ENCODE measurements at places on chromosomes 13 and 19. TPM values are rescaled to one million over a fixed set of nuclear protein-coding genes. Genes with fewer than 3 reads are reported as not detected.

FPR1 gene
- not detected for total RNA-seq

DNA sequence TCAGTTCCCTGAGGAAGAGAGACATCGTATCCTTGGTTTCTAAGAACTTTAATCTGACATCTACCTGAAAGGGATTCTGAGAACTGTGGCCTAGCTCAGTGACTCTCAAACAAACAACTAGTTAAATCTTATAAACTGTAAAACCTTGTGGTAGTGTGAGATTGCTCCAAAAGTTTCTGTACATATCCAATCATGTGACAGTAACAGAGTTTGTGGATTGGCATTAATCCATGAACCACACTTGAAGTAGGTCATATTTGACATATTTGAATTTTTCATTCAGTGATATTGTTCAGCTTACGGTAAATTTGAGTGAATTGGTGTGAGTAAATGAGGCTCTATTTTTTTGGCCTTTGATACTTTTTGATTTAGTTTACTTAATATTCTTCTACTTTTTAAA is 15.0 kb downstream of the TDRD3 start:
- H3K4me3 ChIP-seq: no peak overlapping the region
- no peaks in the 10 kb centered on the region for H3K27me3 ChIP-seq
- H3K27ac ChIP-seq: no peak overlapping the region
- peaks cover 12% of the 10 kb centered on the region for H3K36me3 ChIP-seq
- no peak for DNase-seq
- H3K4me1 ChIP-seq: peaks cover 8% of the 10 kb centered on the region

GRCh38 chr19:3839941-3840340 is 28.9 kb downstream of the ZFR2 start:
- no peaks in the 10 kb centered on the region for H3K36me3 ChIP-seq
- DNase-seq: no peak
- H3K27ac ChIP-seq: no peak overlapping the region
- H3K4me3 ChIP-seq: no peak overlapping the region

- no peak overlapping the region for H3K4me3 ChIP-seq
- H3K4me1 ChIP-seq: peaks cover 4% of the 10 kb centered on the region
- H3K27ac ChIP-seq: no peak overlapping the region
- peaks cover 2% of the 10 kb centered on the region for H3K36me3 ChIP-seq
These were observed 740 bp downstream of the ELAVL3 start for GRCh38 chr19:11479898-11480714.

- no peaks in the 10 kb centered on the region for H3K4me1 ChIP-seq
- no peak overlapping the region for H3K4me3 ChIP-seq
- H3K27me3 ChIP-seq: no peaks in the 10 kb centered on the region
- no peaks in the 10 kb centered on the region for H3K36me3 ChIP-seq
- DNase-seq: no peak
These were observed 1930.2 kb upstream of the PCDH20 start for GRCh38 chr13:63345835-63346234.

DNA sequence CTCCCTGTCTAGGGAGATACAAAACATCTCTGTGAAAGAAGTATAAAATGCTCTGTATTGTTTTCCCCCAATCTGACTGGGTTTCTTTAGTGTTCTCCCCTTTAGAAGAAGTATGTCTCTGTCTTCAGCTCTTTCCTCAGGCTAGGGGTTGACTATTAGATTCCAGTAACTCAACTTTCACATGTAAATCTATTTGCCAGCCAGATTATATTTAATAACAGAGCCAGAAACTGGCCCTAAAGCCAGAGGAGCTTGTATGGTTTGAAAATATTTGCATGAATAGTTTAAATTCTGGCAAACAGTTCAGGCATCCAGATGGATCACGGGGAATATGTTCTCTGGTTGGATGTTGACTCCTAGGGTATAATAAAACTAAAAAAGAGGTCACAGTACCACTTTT is 22.3 kb upstream of the CYSLTR2 start:
- no peaks in the 10 kb centered on the region for H3K36me3 ChIP-seq
- H3K27ac ChIP-seq: no peak overlapping the region
- H3K27me3 ChIP-seq: no peaks in the 10 kb centered on the region
- peaks cover 12% of the 10 kb centered on the region for H3K4me1 ChIP-seq

DNA sequence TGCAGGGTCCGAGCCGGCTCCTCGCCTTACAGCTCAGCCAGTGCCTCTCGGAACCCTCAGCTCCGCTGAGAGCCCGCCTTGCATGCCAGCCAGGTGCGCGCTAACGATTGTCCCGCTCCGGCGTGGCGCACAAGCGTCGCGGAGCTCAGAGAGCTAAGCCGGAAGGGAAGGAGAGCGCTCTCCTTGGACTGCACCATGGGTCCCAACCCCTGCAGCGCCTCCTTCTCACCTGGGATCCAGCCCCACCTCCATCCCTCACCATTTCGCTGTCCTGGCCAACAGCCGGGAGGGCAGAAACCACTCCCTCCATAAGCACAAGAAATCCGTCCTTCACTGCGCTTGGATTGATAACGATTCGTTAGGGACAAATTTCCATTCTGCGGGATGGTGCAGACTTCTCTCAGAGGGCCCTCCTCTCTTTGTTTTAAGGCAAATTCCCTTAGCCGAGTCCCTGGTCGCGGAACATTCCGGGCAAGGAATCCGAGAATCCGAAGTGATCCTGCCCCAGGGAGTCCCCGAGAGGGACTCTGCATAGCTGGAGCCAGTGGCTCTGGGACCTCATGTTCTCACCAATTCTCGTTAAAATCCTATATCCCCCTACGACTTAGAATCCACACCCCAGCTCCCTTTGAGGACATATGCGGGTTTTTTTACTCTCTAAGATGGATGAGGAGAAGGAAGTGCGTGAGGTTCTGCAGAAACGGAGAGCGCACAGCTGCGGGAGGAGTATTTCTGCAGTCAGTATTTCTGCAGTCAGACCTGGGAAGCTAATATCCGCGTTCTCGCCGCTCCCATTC is 2.8 kb downstream of the GSX1 start:
- no peak overlapping the region for H3K27ac ChIP-seq
- DNase-seq: no peak
- peaks cover 97% of the 10 kb centered on the region for H3K27me3 ChIP-seq
- H3K4me1 ChIP-seq: peaks cover 5% of the 10 kb centered on the region
- H3K36me3 ChIP-seq: no peaks in the 10 kb centered on the region

Measured in type B pancreatic cell (in vitro differentiated cells).